IMR-90 (cell line): ENCODE measurements at places on chromosomes 16 and 17. TPM values are rescaled to one million over a fixed set of nuclear protein-coding genes. Genes with fewer than 3 reads are reported as not detected.

DNA sequence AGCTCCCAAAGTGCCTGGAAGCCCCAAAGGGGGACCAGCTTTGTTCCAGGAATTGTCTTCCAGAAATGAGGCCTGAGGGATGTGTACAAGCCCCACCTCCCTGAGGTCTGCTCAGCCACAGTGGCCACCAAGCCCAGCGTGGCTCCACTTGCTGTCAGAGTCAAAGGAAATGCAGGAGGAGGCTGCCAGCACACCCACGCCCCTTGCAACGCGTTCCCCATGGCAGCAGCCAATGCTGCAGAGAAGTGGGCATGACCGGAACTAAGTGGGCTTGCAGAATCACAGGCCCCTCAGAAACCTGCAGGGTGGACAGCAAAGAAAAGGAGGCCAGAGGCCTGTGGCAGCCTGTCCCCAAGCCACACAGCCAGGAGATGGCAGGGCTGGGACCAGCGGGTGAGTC, 320.8 kb downstream of the FOXL1 start:
- DNase-seq, result no peak

- DNase-seq, result no peak
These were observed 62.4 kb upstream of the PVALEF start for GRCh38 chr17:81102869-81103268.

DNA sequence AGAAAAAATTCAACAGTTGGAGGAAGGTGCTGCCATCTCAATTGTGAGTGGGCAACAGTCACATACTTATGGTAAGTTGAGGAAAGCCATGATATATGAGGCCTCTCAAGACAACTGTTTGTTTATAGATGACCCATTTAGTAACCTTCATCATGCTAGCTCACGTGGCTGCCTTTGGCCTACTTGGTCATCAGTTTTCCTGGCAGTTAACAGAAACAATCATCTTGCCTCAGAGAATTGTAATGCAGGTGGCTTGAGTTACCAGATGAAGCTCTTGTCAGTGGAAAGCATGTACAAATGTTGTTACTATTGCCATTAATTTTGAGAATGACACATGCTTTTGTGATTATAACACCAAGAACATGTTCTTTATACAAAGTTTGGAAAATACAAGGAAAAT, 14.7 kb downstream of the TPPP3 start:
- DNase-seq, result peak; percentile 67

GRCh38 chr16:78505544-78506366, 406.3 kb downstream of the WWOX start:
- no peak for DNase-seq

DNA sequence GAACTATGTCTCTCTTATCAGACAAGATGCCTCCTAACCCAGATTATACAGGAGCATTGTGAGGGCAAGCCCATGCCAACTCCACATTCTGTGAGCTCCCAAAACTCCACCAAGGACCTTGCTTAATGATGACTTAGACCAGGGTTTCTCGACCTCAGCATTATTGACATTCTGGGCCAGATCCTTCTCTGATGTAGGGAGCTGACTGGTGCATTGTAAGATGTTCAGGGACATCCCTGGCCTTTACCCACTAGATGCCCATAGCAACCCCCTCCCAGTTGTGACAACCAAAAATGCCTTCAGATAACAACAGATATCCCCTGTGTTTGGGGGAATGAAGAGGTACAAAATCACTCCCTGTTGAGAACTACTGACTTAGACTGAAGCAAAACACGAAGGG, 43.6 kb downstream of the HOXB1 start:
- DNase-seq, result no peak

DNA sequence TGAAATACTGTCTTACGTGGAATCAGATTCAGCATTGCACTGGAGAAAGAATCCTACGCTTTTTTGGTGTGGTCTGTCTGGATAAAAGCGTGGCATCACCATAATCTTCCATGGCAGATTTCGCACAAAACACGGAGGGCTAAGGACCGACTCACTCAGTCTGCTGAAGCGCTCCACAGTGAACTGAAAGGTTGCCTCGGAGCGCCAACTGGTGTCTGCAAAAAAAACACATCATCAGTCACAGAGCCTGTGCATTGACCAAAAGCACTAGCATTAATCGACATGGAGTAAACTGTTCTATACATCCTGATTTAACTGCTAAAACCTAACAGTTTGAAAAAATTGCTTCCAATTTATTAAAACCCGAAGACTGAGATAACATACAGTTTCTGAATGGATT, 40.5 kb downstream of the USP7 start:
- DNase-seq, result no peak

Gene RNFT1
- 18.3 and 22.2 TPM in 2 replicates for total RNA-seq

Gene CCL13
- 0.18 TPM in 1 of 2 replicates, not detected in the other for total RNA-seq

Gene CTRB1
- total RNA-seq, result not detected in 2 replicates

Gene CRYM
- not detected in 2 replicates for total RNA-seq

Gene C17orf113
- total RNA-seq, result under 0.01 TPM in 1 of 2 replicates, not detected in the other

Gene UTS2R
- total RNA-seq, result not detected in 2 replicates
